HT-29 (cell line): ENCODE measurements at places on chromosomes 2 and 18.

DNA sequence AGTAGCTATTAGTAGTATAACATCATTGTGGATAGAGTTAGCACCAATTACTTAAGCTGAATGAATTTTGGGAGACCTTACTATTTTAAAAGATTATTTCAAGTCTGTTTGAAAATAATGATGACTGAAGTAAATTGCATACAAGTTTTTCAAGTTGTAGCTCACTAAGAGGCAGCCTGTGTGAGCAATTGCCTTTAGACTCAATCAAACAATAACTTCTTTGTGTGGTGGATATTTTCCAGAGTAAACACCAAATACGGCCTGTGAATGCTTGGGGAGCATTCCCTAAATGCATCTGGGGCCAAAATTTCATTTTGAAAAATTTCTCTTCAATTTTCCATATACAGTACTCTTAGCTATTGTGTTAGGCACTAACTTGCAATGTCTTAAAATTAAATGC, 7.9 kb downstream of the SERPINB12 start:
- no peak for DNase-seq

DNA sequence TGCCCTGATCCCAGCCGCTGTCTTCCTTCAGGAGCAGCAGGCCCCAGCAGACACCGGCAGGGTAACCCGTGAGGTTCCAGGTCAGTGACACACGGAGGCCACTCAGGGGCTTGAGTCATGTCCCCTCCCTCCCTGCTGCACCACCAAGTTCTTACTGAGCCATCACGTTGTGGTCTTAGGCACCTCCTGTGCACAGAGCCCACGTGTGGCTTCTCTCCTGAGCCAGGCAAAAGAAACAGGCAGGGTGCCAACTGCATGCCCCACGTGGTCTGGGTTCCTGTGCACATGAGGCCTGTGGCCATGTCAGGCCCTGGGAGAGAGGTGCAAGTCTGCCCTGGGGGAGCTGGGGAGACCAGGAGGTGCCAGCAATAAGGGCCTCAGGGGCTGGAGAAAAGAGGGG, 264.8 kb downstream of the KLHL29 start:
- DNase-seq = no peak

DNA sequence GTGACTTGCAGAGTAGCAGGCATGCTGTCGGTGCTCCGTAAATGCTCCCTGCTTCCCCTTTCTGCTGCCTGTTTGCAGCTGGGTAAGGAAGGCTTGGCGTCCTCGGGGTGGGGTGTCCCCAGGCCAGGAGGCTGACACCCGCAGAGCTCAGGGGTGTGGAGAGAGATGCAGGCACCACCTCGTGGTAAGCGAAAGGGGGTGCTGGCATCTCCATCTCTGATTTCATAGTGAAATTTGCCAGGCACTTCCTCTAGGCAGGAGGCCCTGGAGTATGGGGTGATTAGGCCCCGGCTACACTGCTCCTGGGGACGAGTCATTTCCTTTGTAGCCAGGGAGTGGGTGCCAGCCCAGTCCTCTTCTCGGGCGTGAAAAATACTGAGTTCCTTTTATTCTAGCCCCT, 160.4 kb downstream of the KLHL29 start:
- DNase-seq = no peak

DNA sequence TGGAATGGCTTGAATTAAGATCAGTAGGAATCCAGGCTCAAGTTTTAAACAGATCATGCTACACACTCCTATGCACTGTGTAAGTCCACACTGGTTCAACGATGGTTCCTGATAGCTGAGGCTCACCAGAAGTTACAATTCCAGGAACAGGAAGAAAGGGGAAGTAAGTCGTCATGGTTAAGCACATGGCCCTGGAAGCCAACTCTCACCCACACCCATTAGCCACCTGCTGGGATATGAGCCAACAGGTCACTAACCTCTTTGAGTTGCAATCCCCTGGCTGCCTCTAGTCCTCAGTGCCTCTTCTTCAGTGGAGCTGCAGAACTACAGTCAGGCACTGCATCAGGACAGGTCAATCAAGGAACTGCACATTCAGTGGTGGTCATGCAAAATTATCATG, 133.5 kb downstream of the TMEM182 start:
- peak; percentile 3 for DNase-seq

GRCh38 chr2:3277748-3278520, 99.7 kb downstream of the EIPR1 start:
- DNase-seq = no peak

- peak; percentile 46 for DNase-seq
These were observed 159.4 kb downstream of the AGPS start for GRCh38 chr2:177551989-177552421.

GRCh38 chr2:184696644-184697043, 98.3 kb downstream of the ZNF804A start:
- DNase-seq = no peak

- no peak for DNase-seq
These were observed 62.6 kb downstream of the TMEM131 start for GRCh38 chr2:97932975-97933662.

- DNase-seq = no peak
These were observed 163.7 kb upstream of the WDSUB1 start for GRCh38 chr2:159450180-159450579.

- DNase-seq = no peak
These were observed 2.3 kb upstream of the FZD7 start for GRCh38 chr2:202031246-202031951.

DNA sequence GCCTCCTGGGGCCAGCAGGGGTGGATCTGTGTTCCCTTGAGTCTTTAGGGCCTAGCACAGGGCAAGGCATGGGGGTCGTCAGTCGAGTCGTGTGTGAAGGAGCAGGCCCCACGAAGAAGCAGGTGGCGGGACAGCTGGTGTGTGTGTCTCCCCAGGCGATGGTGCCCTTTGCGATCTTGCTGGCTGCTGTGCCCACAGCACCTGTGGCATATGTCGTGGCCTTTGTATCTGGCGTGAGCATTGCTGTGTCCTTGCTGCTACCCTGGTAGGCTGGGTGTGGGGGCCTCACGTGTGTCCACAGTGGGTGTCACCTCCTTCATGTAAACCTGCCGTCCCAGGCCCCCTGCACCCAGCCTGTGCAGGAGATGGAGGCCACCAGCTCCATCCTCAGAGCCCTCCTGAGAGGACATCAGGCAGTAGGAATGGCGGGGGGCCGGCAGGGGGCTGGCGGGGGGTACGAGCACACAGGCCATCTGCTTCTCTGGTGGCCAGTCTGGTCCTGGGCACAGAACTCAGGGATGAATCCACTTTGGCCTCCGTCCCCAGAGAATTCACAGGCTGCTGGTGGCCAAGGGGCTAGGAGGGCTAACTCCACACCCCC, 13.2 kb downstream of the MFSD2B start:
- no peak for DNase-seq

DNA sequence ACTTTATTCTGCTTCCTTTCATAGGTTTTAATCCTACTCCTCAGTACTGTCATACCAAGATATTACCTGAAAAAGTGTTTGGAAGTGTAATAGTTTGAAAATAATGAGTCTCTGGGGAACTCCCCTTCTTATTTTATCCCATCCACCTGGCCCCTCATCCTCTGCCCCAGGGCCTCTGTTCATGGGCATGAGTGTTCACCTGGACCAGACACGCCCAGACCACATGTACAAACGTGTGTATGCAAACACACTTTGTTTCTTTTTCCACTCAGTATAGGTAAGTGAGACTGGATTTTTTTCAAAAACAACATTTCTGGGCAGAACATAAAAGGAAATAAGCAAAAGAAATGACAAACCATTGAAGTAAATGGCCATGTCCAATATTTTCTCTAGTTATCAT, 62.1 kb upstream of the THSD7B start:
- no peak for DNase-seq

DNA sequence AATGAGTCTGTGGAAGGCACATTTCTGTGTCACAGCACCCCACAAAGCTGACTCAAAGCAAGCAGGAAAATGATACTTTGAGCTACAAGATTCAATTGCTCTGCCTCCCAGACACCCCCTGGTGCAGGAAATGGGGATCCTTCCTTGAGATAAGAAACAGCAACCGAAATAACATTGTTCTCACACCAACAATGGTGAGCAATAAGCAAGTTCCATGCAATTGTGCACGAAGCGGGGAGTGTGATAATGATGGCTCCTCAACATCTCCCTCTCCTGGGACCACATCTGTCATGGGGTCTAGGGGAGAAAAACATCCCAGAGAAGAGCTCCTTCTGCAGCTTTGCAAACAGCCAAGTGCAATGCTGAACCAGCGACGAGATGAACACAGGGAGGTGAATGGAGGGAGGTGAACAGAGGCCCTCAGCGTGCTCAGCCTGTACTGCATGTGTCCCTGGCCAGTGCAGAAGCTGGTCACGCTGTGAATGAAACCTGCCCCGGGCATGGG, 67.7 kb downstream of the PDCL3 start:
- DNase-seq = no peak
